ENCODE measurements at places on chromosomes 6 and 20.

GRCh38 chr20:9912858-9913434 is 74.1 kb upstream of the PAK5 start:
- peak; percentile 9 for DNase-seq

DNA sequence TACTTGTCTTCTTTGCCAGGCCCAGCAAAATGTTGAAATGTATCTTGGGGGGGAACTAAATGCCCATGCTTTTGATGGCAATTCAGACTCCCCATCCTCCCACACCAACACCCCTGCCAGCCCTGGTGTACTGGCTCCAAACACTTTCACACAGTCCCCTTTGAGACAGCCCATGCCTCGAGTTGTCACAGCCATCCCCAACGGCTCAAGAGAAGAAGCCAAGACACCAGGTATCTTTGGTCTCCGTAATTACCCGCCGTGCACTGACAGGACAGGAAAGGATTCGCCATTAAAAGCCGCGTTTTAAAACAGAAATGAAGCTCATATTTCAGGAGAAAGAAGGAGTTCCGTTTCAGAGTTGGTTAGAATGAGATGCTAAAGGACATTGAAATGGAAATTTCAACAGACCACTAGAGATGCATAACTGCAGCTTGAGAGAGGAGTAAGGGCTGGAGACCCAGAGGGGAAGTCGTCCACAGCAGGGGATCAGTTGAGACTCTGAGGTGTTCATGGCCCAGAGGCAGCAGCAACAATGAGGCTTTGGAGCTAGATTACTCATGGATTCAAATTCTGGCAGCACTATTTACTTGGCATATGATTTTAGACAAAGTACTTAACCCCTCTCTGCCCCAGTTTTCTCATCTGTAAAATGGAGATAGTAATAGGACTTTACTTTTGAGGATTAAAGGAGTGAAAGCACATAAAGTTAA is 63.5 kb upstream of the ADGRF1 start:
- no peak for DNase-seq

DNA sequence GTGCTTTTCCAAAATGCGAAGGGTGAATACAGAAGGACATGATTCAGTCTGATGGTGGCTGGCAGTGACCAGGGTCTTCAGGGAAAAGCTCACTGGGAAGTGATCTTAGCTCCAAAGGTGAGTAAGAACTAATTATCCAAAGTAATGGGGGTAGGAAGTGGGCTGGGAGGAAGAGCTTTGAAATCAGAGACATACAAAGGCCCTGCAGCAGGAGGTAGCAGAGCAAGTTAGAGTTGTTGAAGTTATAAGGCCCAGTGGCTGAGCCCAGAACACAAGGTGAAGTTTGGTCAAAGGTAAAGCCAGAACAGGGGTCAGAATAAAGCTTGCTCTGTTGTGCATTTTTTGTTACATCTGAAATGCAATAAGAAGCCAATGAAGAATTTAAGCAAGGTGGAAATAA is 81.2 kb downstream of the PLCB1 start:
- DNase-seq = no peak

DNA sequence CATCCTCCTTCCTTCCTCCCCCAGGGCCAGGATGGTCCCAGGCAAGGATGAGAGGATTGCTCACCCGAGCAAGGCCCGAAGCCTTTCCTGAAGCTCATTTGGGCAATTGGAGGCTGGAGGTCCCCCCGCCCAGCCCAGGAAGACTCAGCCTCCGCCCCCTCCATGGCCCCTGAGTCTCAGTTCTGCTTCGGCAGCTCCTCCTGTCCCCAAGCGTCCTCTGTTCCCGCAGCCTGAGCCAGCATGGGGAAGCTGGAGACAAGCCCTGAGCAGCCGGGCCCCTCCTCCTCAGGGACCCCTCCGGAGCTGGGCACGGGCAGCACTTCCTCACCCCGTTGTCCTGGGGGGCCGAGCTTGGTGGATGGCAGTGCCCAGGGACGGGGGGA is 26.0 kb downstream of the SLC17A9 start:
- no peak for DNase-seq

GRCh38 chr20:38203981-38204357 is 38.9 kb upstream of the TGM2 start:
- DNase-seq = no peak

All from DMS 273 treated with DMSO at 0.1 percent for 48 hours (cell line).